ENCODE measurements at places on chromosomes 7 and 10.

DNA sequence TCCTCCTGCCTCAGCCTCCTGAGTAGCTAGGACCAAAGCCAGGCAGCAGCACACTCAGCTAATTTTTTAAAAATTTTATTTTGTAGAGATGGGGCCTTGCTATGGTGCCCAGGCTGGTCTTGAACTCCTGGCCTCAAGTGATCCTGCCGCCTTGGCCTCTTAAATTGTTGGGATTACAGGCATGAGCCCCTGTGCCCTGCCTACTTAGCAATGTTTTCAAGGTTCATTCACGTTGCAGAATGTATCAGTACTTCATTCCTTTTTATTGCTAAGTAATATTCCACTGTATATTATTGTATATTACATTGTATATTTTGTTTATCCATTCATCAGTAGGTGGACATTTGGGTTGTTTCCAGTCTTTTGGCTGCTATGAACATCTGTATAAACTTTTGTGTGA is 44.2 kb downstream of the PUS7 start:
- DNase-seq, result no peak

- DNase-seq, result no peak
These were observed 166.1 kb downstream of the PPP1R3A start for GRCh38 chr7:113752689-113753088.

DNA sequence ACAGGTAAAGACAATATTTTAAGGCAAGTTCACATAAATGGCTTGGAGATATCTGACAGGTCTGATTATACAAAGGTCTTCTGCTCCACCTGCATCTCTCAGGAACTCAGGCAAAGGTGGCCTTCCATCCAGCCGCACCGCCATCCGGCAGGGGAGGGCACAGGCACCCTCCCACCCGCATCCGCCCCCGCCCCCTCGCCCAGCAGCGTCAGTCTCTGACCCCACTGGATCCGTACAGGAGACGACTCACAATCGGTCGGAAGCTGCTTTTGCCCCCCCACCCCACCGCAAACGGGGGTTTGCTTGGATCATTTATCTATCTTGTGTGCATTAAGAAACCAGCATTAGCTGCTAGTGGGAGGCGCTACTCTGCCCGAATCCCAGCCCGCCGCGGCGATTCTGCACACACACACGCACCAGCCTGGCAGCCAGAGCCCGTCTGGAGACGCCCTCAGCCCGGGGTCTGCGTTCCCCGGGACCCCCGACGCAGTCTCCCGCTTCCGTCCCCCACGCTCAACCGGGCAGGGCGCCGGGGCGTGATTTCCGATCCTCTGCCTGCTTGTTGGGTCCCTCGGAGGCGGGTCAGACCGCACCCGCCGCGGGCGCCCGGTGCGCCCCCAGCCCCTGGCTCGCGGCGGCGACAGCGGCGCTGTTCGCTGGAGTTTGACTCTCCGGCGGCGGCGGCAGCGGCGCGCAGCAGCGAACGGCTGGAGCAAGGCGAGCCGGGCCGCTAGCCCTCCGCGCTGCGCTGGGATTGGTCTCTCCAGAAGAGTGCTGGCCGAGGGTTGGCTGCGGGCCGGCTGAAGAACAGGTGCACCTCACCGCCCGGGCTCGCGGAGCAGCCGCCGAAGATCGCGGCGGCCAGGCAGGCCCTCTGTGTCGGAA is 820 bp upstream of the NRG3 start:
- DNase-seq, result no peak

GRCh38 chr10:48616436-48616835 is 11.6 kb upstream of the ARHGAP22 start:
- DNase-seq, result no peak

DNA sequence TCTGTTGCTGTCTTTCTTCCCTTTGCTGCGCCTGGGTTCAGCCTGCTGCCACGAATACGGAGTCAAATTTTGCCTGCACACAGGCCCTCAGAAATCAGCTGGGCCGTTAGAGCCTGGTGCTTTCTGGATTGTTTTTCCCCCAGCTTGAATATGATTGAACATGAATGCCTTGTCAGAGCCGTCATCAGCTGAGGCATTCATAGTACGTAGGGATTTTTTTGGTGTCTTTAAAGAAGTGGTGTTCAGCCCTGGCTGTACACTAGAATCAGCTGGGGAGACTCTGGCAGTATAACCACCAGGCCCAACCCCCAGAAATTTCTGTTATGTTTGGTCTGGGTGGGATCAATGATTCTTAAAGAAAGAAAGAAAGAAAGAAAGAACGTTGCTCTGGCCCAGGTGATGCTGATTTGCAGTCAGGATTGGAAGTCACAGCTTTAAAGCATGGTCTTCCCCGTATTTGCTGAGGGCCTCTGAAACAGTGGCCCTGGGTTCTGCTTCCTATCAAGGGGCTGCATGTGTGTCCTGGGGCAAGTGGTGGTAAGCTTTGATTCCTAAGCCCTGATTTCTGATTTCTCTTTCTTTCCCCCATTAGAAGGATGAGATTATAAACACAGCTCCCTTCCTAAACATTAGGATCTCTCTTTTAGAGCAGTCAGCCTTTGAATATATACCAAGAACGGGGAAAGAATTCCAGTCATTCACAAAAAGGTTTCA is 24.7 kb downstream of the NUB1 start:
- no peak for DNase-seq

DNA sequence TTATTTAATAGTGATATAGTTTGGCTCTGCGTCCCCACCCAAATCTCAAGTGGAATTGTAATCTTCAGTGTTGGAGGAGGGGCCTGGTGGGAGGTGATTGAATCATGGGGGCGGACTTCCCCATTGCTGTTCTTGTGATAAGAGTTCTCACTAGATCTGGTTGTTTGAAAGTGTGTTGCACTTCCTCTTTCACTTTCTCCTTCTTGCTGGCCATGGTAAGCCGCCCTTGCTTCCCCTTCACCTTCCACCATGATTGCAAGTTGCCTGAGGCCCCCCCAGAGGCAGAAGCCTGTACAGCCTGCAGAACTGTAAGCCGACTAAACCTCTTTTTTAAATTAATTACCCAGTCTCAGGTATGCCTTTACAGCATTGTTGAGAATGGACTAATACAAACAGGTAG is 101.4 kb downstream of the MTPAP start:
- DNase-seq, result no peak

GRCh38 chr10:26430641-26431163 is 7.4 kb upstream of the APBB1IP start:
- DNase-seq, result no peak
